SHP77 (cell line): ENCODE measurements at places on chromosomes 1 and 21.

DNA sequence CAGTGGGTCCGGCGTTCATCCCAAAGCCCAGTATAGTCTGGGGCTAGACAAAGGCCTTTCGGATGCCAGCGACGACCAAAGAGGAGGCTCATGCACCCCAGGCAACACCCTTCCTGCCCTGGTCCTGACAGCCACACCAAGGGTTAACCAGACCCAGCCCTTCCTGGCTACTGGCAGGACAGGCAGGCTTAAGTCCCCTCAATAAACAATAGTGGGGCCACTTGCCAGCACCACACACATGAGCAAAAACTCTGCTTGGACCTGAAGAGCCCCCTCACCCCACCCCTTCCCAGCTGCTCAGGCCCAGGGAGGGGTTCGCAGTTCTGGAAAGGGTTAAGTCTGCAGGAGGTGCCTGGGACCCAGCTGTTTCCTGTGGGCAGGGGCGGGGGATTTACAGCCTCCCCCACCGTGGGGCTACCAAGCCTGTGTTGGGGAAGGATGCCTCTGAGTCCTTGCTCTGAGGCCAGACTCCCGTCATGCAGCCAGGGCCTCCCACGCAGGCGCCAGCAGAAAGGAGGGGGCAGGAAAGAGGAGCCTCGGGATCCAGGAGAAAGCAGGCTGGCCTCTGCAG, 18.2 kb downstream of the PHLDA3 start:
- DNase-seq, result no peak

DNA sequence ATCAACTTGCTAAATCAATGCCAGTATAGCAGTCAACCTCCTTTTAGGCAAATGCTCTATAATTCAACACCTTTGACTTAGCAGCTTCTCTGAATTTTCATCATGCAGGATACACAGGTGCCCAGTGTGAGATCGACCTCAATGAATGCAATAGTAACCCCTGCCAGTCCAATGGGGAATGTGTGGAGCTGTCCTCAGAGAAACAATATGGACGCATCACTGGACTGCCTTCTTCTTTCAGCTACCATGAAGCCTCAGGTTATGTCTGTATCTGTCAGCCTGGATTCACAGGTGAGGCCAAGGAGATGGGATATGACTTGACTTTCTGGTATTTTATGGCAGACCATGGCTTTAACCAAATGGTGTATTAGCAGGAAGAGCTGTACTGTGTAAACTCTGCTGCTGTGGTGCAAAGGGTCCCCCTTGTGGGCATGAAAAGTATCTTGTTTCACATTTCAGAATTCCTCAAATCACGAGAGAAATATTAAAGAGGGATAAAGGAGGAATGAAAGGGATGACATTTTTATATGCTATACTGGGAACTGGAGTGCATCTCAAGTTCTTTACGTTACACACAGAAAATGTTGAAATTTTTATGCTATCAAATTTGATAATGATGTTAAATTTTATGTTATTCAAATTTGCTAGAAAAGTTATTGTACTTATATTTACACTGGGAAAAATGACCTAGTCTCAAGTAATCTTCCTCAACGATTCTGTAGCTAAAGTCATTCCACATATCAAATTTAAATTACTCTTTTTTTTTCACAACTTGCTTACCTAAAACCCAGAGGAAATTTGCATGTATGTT, 88.9 kb downstream of the CRB1 start:
- peak; percentile 46 for DNase-seq

DNA sequence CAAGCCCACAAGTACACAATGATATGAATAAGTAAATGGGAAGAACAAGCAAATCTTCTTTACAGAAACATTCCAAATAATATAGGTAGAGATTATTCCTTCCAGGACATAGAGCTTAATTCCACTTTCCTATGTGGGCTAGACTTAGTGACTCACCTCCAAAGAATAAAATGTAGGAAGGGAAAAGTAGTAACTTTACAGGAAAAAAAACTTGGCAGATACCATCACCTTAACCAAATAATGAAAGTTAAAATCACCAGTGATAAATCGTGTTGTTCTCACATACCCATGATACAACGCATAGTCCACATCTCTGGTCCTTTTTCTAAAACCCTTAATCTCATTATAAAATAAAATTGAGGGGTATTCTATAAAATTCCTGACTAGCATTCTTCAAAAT, 260.8 kb downstream of the SPATA17 start:
- DNase-seq, result no peak

- peak; percentile 35 for DNase-seq
These were observed 157.7 kb downstream of the PIK3R3 start for GRCh38 chr1:45974541-45975269.

GRCh38 chr1:26689504-26689903, 6.3 kb upstream of the ARID1A start:
- no peak for DNase-seq

GRCh38 chr1:25760122-25760719, 39.8 kb upstream of the SELENON start:
- no peak for DNase-seq

DNA sequence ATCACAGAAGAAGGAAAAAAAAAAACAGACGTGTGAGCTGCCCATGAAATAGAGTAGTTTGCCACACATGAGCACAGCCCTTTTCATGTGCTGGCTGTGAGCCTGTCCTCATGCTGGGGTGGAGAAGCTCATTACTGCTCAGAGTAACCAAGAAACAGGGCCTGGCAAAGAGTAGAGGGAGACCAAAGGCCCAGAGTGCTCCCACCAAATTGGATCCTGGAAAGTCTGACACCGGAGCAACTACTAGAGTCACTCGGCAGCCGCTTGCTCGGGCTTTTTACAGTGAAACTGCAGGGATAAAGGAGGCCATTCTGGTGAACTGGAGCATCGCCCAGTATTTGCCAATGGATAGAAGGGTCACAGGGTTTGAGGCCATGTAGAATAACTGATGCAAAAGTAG, 64.4 kb upstream of the BARHL2 start:
- no peak for DNase-seq

GRCh38 chr21:28310711-28311110, 682.0 kb downstream of the LTN1 start:
- DNase-seq, result no peak
